ENCODE measurements at places on chromosomes 1 and 21. TPM values are rescaled to one million over a fixed set of nuclear protein-coding genes. Genes with fewer than 3 reads are reported as not detected.

SH2D1B gene
- not detected for total RNA-seq

DNA sequence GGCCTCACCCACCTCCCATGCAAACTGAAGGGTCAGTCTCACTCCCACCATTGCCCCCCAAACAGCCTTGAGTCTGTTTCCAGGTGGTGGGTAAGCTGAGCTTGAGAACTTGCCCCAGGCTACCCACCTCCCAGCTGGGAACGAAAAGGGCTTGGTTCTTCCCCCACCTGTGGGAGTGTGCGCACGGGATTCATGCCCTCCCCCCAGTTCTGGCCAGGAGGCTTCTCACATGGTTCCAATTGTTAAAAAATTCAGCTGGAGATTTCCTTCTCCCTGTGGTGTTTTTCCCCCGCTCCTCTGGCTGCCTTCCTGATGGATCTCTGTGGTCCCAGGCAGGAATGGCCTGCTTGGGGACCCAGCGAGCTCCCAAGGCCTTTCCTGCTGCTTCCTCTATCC, 81.8 kb upstream of the C21orf91 start:
- DNase-seq = no peak

- no peak for DNase-seq
Observed at GRCh38 chr21:41845310-41846032, 33.7 kb downstream of the PRDM15 start.

DNA sequence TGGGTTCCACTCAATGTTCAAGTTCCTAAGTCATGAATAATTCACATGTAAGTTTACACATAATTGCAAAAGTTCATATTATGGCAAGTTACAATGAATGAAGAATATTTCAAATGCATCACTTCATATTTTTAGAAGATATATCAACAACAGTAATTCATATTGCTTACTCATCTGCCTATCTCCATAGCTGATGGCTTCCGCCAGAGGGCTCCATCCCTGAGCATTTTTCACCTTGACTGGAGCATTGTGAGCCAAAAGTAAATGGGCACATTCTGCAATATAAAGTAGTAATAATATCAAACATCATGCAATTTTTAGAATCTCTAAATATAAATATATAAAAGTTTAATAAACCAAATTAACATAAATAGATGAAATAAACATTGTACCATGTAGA, 29.8 kb downstream of the ANKRD13C start:
- DNase-seq = no peak

DNA sequence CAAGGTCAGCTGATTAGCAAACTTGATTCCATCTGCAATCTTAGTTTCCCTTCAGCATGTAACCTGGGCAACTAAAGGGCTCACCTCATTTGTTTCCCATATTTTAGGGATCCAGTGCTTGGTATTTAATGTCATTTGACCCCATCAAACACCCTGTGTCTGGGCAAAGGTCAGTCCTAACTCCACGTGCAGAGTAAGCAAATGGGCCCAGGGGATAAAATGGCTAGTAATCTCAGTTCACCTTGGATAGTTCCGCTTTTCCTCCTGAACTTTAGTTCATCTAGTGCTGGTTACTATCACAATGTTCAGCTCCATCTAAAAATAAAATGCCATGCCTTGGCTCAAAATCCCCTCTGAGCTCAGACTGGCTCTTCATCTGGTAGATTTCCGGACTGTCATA, 19.5 kb downstream of the PRKAB2 start:
- no peak for DNase-seq

GRCh38 chr1:92839442-92839841, 7.6 kb downstream of the RPL5 start:
- DNase-seq = no peak

Data from renal cortical epithelial cell (primary cell).